Caco-2 (cell line): ENCODE measurements at places on chromosomes 1 and 21.
A peak's percentile ranks its signal among the peaks of the same experiment; 100 is the strongest.

DNA sequence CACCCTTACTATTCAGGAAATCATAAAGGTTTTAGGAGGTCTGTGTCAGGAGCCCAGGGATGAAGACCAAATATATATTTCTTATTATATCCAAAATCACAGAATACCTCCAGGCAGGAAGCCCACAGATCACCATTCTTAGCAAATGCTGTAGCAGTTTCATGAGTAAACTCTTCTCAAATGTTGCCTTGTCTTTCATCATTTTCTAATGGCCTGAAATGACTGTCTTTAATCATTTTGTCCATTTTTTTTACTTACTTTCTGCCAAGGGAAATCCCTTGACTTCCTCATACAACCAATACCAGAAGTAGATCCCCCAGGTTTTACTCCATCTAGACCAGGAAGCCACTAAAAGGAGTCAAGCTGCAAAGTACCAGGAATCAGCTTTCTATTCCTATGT is 32.4 kb downstream of the PSMG1 start:
- no peak for DNase-seq

GRCh38 chr1:22792396-22793160 is 81.9 kb downstream of the EPHB2 start:
- no peak for DNase-seq

- no peak for DNase-seq
Observed at GRCh38 chr1:27956761-27957160, 3.0 kb upstream of the XKR8 start.

GRCh38 chr1:177410179-177410766 is 239.5 kb downstream of the BRINP2 start:
- no peak for DNase-seq

DNA sequence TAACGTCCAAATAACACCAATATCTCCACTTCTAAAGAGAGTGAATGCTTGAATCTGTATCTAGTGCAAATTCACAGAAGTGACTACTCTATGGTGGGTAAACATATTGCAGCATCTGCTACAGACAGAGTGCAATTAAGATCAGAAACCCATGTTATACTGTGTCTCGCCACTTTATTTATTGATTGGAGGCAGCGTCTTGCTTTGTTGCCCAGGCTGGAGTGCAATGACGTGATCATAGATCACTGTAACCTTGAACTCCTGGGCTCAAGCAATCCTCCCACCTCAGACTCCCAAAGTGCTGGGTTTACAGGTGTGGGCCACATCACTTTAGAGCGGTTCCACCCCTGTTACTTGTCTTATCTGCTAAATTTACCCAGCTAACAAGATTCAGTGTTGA is 57.0 kb downstream of the HLCS start:
- peak; percentile 47 for DNase-seq

GRCh38 chr1:184878002-184878401 is 96.3 kb downstream of the NIBAN1 start:
- no peak for DNase-seq

- no peak for DNase-seq
Observed at GRCh38 chr21:42013376-42013775, 3.2 kb upstream of the ZBTB21 start.

DNA sequence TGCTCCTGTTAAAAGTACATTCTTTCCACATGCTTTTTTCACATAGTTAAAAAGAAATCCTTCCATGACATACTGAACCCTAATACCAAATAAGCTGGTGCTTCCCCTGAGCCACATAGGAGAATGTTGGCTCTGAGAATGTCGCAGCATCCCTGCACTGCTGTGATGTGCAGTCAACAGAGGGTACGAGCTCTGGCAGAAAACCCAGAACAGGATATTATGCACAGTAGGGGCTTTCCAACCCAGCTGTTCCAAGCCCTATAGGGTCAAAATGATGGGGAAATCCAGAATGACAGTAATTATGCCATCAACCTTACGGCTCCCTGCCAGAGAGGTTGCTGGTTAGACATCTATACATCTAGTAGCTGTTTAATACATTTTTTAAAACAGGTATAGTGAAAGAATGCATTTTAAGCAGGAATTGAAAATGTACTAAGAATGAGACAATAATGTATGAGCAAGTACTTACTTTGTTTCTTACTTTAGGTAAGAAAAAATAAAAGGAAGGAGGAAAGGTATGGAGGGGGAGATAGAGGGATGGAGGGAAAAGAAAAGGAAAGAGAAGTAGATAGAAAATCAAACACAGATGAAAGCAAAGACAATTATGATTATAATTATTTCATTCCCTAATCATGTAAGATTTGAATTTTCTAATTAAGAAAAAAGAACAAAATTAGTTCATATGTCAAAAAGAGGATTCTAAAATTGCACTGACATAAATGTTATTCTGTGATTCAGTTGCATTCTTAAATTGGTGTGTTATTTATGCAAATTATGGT is 126.0 kb downstream of the NR5A2 start:
- DNase-seq: no peak

DNA sequence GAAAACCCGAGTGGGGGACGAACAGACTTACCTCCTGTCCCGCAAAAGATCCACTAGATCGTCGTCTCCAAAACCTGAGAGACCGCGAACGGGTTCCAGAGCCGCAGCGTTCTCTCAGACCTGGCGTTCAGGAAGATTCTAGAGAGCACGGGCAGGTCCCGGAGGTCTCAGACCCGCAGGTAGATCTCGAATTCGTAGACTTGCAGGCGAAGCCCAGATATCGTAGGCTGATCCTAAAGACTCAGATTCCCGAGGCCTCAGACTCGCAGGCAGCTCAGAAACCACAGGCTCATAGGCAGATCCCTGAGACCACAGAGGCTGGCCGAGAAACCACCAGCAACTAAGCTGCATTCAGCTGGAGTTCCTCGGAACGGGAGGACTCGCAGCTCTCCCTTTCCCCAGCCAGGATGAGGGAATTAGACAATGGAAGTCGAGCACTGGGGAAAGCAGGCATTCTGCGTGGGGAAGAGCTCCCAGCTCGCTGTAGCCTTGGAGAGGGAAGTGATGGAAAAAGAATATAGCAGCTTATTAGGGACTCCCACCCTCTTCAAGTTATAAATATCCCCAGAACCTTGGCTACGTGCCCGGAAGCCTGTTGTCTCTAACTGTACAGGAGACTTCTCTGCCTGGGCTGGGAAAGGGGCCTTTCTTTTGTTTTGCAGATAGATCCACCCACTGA is at the start of gene ZNF436:
TSS of gene ZNF436 (minus strand) at position 502 of the 679 bp plus-strand sequence. CDS start 1,831 bp downstream, outside the sequence.
- no peak for DNase-seq

GRCh38 chr21:45962531-45963231 is 18.9 kb upstream of the COL6A1 start:
- DNase-seq: no peak

DNA sequence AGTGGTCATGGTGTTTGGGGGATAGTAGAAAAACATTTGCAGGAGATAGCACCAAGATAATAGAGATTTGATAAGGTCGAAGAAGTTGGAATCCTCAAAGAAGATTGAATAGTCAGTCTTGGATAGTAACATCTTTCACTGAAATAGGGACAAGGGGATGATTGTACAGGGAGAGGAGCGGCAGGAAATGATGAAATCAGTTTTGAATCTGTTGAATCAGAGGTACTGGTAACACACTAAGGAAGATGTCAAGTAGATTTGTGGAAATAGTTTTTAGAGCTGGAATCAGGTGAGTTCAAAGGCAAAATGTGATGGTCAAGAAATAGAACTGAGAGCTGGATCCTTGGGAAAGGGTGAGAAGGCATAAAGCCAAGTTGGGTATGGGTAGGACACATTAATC is 26.5 kb downstream of the CAP1 start:
- no peak for DNase-seq

DNA sequence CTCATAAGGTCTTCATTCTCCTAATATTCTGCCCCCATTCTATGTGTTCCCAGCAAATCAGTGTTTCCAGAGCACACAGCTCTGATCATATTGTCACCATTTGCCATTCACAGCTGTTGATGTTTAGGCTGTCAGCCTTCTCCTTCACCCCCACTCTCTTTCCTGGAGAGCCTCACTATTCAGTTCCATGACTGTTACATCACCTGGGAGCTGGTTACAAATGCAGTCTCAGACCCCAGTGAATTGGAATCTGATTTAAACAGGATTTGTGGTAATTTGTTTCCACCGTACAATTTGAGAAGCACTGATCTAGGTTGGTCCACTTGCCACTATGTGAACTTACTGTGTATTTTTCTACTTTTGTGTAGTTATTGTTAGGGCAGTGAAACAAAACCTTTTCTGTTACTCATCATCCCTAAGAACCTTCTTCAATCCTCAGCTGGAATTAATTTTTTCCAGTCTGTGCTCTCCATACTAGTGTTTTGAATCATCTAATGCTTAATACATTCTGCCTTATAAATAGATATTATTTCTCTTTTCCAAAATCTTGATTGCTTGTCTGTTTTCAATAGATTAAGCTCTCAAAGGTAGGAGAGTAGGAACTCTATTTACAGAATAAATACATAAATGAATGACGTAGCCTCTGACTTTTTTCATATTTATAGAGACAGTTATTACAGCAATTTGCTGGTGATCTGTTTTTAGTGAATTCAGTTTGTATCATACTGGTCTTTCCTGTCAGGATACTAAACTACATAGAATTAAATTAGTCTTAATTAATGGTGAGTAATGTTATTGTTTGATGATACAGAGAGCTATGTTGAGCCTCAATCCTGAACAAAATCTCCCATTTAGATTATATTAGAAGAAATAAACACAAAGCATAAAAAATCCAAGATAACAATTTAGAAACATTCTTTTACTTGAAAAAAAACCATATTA is 8.1 kb downstream of the SNX7 start:
- no peak for DNase-seq

GRCh38 chr1:101200513-101200912 is 36.3 kb upstream of the S1PR1 start:
- no peak for DNase-seq

DNA sequence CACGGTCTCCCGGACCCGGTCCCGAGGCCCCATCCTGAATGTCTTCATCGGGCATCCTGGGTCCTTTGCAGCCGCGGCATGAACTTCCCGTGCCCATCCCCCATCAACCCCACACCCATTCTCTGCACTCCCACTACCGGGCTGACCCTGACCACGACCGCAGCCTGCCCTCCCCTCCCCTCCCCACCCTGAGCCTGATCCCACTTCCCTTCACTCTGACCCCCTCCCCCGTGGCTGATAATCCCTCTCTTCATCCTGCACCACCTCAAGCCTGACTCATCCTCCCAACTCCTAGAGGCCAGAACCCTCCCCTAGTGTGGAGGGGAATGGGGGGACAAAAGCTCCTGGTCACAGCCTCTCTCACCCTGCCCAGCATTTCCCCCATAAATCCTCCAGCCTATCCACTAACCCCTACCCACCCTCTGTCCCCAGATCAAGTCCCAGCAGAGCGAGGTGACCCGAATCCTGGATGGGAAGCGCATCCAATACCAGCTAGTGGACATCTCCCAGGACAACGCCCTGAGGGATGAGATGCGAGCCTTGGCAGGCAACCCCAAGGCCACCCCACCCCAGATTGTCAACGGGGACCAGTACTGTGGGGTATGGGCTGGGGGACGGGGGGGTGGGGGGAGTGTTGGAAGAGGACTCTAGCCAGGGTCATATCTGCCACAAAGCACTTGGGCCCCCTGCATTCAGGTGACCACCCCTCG is 602 bp downstream of the SH3BGRL3 start:
- DNase-seq: no peak

- no peak for DNase-seq
Observed at GRCh38 chr1:60655679-60656355, 426.5 kb upstream of the NFIA start.

- no peak for DNase-seq
Observed at GRCh38 chr21:24714646-24715200, 892.6 kb downstream of the MRPL39 start.

DNA sequence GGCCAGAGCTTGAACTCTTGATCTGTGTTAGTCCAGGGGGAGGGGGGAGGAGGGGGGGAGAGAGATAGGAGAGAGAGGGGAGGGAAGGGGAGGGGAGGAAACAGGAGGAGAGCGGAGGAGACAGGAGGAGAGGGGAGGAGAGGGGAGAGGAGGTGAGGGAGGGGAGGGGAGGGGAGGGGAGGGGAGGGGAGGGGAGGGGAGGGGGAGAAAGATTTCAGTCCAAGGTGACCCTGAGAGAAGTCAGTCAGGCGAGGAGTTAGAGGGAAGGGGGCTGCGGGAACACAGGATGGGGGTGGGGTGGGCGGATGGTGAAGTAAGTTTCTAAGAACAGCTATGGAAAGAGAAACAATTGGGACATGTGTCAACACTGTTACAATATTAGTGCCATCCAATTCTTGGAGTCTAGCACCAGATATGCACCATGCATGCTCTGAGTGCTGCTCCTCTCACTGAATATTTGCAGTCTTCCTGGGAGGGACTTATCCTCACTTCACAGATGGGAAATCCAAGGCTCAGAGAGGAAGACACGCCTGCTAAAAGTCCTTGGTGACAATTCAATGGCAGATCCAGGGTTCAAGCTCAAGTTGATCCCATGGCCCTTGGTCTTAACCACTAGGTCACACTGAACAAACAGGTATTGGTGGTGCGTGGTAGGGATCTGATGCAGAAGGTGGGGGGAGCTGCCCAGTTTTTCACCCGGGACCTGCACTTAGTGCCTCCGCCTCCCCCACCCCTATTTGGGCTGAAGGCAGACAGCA is 42.5 kb upstream of the ECE1 start:
- DNase-seq: no peak

- peak; percentile 62 for DNase-seq
Observed at GRCh38 chr1:179702946-179703539, 40.0 kb upstream of the FAM163A start.

DNA sequence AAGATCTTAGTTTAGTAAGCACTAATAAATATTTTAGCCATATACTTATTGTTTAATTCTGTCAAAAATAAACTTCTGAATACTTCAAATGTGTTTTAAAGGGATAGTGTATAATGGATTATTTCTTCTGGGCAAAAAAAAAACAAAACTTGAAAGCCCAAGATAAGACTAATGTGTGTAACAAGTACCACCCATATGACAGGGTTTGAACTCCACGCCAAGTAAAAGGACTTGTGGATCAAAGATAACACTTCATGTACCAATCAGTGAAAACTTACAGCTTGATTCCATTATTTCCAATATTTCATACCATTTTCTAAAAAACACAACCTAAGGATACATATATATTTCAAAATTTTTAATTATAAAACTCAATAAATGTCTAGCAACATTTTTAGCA is 59.5 kb downstream of the DENND1B start:
- DNase-seq: no peak

GRCh38 chr1:154574716-154575115 is 7.1 kb downstream of the CHRNB2 start:
- no peak for DNase-seq

DNA sequence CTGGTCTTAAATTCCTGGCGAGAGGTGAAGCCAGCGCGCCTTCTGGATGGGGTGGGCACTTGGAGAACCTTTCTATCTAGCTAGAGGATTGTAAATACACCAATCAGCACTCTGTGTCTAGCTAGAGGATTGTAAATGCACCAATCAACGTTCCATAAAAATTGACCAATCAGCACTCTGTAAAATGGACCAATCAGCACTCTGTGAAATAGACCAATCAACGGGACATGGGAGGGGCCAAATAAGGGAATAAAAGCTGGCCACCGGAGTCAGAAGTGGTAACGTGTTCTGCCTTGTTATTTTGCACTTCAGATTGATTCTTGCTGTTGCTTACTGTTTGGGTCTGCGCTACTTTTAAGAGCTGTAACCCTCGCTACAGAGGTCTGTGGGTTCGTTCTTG is 12.0 kb upstream of the LIN9 start:
- DNase-seq: no peak
